Fibroblast of lung (primary cell): ENCODE measurements at places on chromosomes 5 and 9. TPM values are rescaled to one million over a fixed set of nuclear protein-coding genes. Genes with fewer than 3 reads are reported as not detected.

The PCDHGC4 gene
- total RNA-seq = 1.5 and 3.0 TPM in 2 replicates

The TICAM2 gene
- 4.1 and 8.8 TPM in 2 replicates for total RNA-seq

DNA sequence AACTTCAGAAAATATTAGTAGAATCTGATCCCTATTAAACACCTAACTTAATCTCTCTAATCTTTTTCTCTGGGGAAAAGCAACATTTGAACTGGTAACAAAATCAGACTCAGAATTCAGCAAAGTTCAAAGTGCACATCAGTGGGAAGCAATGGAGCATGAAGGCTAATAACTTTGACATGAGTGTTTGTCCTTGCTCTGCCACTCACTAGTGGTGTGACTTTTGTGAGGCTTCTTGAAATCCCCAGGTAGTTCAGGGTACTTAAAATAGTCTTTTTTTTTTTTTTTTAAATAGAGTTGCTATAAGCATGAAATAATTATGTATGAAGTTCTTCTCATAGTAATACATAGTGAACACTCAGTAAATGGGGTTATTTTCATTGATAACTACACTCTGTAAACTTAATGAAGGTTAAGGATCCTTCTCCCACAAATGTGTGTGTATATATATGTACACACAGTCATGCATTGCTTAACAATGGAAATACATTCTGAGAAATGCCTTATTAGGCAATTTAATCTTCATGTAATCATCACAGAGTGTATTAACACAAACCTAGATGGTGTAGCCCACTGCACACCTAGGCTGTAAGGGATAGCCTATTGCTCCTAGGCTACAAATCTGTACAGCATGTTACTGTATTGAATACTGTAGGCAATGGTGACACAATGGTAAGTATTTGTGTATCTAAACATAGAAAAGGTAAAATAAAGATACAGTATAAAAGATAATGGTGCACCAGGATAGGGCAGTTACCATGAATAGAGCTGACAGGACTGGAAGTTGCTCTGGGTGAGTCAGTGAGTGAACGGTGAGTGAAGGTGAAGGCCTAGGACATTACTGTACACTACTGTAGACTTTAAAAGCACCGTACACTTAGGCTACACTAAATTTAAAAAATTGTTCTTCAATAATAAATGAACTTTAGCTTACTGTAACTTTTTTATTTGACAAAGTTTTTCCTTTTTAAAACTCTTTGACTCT is 73.3 kb upstream of the HMHB1 start:
- no peak for DNase-seq

- peak; percentile 56 for DNase-seq
Measured at GRCh38 chr5:88952344-88952743, 69.4 kb upstream of the MEF2C start.

GRCh38 chr9:69816735-69817134 is 3.9 kb upstream of the CFAP95 start:
- DNase-seq = no peak

DNA sequence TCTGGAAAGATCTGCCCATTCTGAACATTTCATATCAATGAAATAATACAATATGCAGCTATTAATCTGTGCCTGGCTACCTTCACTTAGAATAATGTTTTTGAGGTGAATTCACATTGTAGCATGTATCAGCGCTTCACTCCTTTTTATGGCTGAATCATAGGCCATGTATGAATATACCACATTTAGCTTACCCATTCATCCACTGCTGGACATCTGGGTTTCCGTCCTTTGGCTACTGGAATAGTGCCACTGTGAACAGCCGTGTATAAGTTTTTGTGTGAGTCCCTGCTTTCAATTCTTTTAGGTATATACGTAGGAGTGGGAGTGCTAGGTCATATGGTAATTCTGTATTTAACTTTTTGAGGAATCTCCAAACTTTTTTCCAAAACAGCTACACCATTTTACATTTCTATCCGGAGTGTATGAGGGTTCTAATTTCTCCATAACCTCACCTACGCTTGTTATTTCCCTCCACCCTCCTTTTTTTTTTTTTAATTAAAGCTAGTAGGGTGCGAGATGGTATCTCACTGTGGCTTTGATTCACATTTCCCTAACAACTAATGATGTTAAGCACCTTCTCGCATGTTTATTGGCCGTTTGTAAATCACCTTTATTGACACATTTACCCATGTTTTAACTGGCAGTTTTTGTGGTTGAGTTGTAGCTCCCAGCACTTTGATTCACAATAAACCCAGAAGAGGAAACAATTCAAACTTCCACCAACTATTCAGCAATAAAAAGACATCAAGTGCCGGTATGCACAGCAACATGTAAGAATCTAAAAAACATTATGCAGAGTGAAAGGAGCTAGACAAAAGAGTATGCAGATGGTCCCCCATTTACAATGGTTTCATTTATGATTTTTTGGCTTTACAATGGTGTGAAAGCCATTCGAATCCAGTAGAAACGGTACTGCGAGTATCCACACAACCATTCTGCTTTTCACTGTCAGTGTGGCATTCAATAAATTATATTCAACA is 8.1 kb downstream of the SEMA4D start:
- no peak for DNase-seq

The FUBP3 gene
- 33.6 and 36.2 TPM in 2 replicates for total RNA-seq

- DNase-seq = peak; percentile 73
Measured at GRCh38 chr5:89338935-89339334, 456.0 kb upstream of the MEF2C start.

GRCh38 chr9:134604834-134605233 is 36.8 kb upstream of the COL5A1 start:
- DNase-seq = no peak
